NCI-H1105 treated with DMSO at 0.1 percent for 48 hours (cell line): ENCODE measurements at places on chromosomes 7 and 10.

DNA sequence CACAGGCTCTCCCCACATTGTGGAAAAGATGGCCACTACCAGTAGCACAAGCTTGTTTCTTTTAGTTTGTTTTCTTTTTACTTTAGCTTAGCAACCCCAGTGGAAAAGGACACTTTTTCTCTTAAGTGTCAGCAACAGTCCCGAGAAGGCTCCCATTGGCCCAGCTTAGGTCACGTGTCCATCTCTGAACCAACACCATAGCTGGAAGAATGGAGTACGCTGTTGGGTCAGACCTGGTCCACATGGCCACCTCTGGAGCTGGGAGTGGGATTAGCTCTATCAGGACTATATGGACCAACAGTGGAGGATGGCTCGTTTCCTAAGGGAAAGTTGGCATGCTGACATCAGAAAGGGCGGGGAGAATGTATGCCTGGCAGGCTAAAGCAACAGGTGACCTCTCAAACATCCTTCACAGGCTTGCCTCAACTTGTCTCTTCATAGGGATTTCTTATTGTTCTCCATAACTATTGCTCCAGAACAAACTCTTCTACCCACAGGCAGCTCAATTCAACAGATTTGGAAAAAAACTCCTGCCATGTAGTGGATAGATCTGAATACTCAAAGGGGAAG, 27.6 kb upstream of the NEUROG3 start:
- DNase-seq: no peak

DNA sequence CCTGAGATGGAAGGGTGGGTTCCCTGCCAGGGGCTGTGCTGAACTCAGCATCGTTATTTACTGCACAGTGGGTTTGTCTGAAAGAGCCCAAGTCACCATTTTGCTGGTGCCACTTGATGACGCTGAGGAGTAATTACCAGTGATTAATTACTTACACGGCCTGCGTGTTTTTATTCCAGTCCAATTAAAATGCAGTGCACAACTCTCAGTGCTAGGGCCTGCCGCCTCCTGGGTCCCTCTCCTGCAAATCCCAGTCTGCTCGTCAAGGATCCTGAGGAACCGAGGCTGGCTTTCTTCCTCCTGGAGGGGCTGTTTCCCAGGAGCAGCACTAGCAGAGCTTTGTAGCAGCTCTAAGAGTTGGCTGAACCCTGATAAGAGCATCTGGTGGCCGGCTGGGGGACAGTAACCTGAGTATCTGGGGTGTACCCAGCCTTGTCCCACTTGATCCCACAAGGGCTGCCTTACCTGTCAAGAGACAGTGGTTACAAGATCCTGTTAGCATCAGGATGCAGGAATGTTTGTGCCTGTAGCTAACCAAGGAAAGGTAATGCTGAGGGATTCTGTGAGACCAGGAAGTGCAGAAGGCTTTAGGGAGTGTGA, 45.1 kb upstream of the LRRC4 start:
- DNase-seq: no peak

- peak; percentile 93 for DNase-seq
Measured at GRCh38 chr7:31553661-31554081, 39.8 kb downstream of the ITPRID1 start.

- no peak for DNase-seq
Measured at GRCh38 chr10:62019013-62019684, 117.7 kb downstream of the ARID5B start.

DNA sequence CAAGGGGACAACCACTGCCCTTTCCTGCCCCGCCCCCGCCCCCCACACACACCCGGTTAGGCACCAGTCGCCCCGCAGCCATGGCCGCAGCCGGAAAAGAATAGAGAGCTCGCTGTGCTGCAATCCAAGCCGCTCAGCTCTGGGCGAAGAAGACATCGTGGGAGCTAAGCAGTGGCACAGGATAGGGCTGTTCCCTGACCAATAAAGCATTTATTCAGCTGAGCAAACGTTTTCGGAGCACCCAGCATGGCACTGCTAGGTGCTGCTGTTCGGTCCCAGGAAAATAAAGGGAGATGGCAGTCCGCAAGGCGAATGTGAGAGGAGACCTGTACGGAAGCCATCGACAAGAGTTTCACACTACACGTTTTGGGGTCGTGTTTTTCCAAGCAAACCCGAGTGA, 18.3 kb downstream of the SKIDA1 start:
- no peak for DNase-seq

DNA sequence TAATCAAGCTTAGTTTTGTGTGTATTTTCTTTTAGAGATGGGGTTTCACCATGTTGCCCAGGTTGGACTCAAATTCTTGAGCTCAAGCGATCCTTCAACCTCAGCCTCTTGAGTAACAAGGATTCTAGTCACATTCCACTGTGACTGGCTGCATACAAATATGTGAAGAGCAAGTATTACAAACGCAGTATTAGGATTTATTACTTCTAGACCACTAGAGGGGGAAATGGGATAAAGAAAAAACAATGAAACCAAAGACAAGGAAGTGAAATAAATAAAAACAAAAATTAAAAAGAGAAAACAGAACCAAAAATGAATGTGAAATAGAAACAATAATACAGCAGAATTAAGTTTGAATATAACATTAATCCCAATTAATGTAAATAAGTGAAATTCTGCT, 308.7 kb downstream of the ANKRD30A start:
- DNase-seq: no peak

DNA sequence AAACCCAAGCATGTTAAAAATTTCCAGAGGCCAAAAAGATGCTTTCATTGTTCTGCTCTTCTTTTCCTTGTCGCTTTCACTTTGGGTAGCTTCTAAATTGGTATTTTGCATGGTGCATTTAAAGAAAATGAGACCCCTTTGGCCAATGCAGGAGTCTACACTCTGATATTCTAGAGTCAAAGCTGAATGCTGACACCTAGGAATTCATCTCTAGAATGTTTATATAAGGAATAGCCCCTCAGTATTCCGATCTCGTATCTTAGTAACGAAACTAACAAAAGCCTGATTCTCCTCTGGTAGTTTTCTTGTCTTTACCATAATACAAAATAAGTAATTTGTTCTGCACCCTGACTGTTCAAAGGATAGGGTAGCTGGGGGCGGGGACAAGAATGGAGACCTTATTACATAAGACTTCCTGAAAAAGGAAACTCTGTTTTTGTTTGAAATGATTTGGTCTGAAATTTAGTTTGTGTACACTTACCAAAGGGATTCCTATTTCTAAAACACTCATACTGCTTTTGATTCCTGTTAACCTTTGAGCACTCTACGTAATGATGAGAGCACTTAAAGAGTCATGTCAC, 17.1 kb downstream of the IKZF1 start:
- no peak for DNase-seq

DNA sequence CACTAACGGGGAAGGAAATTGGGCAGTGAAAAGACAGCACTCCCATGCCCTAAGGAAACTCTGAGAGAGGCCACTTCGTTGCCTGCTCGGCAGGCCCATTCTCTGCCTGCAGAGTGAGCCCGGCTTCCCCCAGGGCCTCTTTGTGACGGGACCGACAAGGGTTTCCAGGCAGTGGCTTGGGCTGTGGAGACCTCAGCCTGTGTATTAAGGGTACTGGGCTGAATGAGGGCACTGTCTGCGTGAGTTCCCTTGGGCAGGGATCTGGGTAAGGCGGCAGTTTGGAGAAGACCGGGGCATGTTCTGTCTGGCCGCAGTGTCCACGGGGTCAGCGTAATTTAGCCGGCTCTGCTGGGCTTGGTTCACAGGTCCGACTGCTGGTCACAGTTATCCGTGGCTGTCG, 237.2 kb downstream of the MGMT start:
- DNase-seq: no peak

GRCh38 chr10:32295027-32295426, 51.9 kb downstream of the EPC1 start:
- DNase-seq: no peak

GRCh38 chr7:80783678-80784327, 135.0 kb downstream of the SEMA3C start:
- no peak for DNase-seq

GRCh38 chr7:73799282-73800141, 29.4 kb upstream of the CLDN3 start:
- no peak for DNase-seq

- peak; percentile 4 for DNase-seq
Measured at GRCh38 chr7:106841896-106842390, 23.1 kb upstream of the PIK3CG start.

DNA sequence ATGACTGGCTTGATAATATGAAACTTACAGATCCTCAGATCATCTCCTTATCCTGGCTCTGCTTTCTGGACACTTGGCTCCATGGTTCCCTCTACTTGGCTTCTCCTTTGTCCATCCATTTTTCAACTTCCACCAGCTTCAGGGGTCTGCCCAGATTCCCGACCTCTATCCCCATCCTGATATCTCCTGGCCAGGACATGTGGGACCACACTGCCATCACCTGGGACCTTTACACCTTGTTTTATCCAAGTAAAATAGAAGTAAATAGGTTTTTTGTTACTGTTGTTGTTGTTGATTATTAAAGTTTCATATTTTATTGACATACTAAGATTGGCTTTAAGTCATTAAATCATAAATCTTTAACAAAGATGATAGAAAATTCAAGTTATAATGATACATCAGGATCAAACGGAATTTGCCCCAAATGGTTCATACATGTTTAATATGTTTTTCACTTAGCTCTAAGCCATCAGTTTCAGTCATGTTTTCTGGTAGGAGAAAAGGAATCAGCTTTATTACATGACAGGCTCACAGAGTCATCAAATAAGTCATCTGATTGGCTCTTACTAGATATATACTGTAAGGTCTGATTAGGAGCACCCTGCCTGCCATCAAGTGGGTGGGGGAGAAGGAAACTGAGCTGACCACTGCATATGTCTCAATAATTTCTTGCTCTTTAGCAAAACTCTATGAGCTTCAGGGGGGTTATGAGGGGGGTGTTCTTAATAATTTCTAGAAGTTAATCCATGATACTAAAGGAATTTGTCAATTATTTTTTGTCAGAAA, 111.5 kb upstream of the AHR start:
- DNase-seq: no peak

DNA sequence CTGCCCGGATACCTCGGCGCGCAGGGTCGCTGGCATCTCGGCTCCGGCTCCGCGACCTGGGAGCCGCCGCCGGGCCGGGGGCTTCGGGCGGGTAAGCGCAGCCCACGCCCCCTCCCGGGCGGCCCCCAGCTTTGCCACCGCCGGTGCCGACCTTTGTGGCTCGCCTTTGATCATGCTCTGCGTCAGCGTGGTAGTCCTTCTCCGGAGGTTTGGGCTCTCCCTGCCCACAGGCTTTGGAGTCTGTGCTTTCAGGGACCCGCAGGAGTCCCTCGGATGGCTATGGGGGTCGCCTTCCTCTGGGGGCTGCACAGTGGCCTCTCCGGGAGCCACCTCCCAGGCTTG, 7.3 kb downstream of the ATP6V1F start:
- DNase-seq: no peak

- DNase-seq: no peak
Measured at GRCh38 chr7:44555350-44555749, 14.2 kb upstream of the NPC1L1 start.

DNA sequence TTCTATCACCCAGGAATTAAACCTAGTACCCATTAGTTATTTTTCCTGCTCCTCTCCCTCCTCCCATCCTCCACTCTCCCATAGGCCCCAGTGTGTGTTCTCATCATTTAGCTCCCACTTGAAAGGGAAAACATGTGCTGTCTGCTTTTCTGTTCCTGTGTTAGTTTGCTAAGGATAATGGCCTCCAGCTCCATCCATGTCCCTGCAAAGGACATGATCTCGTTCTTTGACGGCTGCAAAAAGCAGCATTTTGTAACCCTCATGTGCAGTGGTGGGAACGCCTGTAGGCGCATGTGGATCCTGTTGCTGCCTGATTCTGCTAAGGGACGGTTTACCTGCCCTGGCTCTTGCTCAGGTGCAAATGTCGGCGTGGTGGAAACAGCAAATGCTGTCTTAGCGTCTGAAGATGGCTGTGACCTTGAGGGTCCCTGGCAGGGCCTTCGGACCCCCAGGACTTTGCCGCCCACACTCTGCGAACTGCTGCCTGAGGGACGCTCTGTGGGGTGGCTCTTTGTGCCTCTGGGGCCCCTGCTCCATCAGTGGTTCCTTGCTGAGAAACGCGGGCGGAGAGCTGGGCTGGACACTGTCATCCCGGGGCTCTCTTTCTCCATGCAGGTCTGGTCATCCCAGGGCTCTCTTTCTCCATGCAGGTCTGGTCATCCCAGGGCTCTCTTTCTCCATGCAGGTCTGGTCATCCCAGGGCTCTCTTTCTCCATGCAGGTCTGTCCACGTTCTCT, 5.6 kb upstream of the MTG1 start:
- no peak for DNase-seq

DNA sequence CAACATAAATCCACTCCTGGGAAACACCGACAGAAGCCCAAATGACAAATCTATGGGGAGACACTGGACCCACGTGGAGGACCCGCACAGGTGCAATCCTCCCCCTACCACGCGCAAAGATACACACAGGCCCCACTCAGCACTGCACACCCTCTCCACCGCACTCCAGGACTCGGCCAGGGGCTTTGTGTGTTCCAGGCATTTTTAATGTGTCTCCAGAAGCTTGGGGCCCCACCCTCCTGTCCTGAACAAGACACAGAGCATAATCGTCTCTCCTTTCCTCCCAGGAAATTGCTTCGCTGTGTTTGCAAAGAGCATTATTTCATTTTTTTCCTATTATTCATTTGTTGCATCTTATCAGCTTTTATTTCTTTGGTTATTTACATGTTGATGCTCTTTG, 82.8 kb downstream of the GLI3 start:
- no peak for DNase-seq

GRCh38 chr7:2540133-2540532, 15.2 kb downstream of the BRAT1 start:
- DNase-seq: no peak

DNA sequence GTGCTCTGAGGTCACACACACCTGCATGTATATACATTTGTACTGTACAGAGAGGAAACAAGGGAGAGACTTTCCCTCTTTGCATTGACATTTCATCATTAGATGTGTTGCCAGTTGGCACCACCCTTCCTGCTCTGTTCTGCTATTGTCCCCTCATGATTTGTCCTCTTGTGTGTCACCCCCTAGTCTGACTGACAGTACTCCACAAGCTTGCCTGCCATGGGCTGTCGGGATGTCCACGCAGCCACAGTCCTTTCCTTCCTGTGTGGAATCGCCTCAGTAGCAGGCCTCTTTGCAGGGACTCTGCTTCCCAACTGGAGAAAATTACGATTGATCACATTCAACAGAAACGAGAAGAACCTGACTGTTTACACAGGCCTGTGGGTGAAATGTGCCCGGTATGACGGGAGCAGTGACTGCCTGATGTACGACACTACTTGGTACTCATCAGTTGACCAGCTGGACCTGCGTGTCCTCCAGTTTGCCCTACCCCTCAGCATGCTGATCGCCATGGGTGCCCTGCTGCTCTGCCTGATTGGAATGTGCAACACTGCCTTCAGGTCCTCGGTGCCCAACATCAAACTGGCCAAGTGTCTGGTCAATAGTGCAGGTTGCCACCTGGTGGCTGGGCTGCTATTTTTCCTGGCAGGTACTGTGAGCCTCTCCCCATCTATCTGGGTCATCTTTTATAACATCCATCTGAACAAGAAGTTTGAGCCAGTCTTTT, 9.4 kb downstream of the CLDN12 start:
- peak; percentile 7 for DNase-seq
